T-helper 1 cell (primary cell): ENCODE measurements at places on chromosomes 6 and 20.

DNA sequence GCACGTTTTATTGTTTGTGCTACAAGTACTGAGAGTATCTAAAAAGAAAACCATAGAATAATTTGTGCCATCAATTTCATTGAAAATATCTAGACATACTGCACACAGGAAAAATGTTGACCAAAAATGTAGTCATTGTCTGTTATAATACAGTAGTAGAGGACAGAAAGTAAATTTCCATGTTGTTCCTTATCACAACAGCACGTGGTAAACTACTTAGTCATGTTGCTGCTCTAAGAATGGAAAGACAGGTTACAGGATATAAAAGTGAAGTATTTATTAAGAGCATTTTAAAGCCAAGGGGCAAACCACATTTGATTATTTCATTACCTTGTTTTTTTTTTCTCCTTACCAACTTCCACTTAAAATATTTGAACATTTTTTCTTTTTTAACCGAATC lies 89.0 kb upstream of the CEP85L start:
- DNase-seq, result no peak

- no peak for DNase-seq
Measured at GRCh38 chr6:21323577-21323976, 270.0 kb upstream of the SOX4 start.

GRCh38 chr6:37004044-37004980 lies 1.1 kb upstream of the FGD2 start:
- no peak for DNase-seq

- no peak for DNase-seq
Measured at GRCh38 chr6:147664092-147664491, 155.6 kb downstream of the SAMD5 start.

GRCh38 chr6:36266913-36267644 lies 2.8 kb upstream of the PNPLA1 start:
- no peak for DNase-seq

DNA sequence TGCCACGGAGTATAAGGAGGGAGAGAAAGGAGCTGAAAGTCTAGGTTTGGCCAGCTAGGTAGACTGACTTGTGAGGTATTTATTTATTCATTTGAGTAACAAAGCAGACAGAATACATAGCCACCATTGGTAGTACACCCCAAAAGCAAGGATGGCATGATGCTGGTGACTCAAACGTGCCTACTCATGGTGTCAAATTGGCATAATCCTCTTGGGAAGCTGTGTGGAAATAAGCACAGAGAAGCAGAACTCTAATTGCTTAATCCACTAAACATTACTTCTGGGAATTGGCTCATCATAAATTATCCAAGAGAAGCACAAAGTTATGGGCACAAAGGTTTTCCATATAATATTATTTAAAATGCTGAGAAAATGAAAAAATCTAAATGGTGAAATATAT lies 2.5 kb downstream of the DEFB132 start:
- no peak for DNase-seq

- no peak for DNase-seq
Measured at GRCh38 chr6:44316481-44316880, 3.3 kb upstream of the AARS2 start.

DNA sequence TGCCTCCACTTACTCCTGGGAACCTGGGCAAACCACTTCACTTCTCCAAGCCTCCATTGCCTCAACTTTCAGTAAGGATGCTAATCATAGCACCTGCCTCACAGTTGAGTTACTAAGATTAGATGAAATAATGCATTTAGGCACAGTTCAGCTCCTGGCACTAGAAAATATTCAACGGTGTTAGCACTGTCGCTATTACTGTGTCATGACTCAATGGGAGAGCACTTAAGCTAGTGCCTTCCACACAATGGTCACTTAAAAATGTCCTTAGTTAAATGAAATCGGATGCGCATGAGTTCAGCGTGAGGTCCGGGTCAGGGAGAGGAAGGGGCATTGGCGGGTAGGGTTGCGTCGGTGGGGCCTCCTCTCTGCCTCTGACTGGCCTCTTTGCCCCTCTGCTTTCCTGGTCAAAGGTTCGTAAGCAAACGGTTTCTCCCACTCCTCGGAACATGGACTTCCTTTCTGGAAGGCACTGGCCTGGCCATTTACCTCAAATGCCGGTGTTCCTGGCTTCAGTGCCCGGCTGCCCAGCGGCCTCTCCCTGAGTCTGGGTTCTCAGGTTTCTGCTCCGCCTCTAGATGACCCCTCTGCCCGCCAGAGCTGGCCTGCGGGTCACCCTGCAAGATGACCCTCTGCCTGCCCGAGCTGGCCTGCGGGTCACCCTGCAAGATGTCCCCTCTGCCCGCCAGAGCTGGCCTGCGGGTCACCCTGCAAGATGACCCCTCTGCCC lies 123.8 kb upstream of the QKI start:
- DNase-seq, result no peak

GRCh38 chr6:227074-227782 lies 65.1 kb upstream of the DUSP22 start:
- DNase-seq, result no peak

DNA sequence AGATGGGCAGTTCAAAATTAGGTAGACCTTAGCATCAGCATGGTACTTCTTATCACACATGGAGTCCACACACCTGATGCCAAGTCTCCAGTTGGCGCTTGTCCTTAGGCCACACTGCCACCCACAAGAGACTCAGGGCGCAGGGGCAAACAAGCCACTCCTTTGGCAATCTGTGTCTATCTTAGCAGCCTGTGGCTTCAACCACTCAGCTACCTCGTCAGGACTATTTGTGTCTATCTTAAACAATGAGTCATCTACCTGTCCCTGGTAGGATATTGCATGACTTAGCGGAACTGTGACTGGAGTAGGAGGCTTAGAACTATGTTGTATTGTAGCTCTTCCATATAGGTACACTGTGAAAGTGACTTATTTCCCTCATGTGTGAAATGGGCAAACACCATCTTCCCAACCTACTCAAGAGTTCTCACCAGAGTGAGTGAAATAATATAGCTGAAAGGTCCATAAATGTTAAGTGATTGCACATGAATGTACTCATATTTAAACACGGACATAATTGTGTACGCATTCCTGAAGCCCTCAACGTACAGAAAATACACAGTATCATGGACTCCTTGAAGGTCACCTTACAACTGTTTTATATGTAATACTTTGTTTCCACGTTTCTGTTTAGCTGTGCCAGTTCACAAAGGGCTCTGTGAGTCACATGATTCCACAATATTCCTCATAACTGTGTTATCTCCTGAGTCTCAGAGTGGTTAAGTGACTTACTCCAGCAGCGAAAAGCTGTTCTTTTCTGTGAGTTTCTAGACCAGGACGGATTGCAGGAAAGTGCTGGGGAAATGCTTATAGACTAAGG lies 1.6 kb downstream of the TRIM27 start:
- DNase-seq, result no peak

DNA sequence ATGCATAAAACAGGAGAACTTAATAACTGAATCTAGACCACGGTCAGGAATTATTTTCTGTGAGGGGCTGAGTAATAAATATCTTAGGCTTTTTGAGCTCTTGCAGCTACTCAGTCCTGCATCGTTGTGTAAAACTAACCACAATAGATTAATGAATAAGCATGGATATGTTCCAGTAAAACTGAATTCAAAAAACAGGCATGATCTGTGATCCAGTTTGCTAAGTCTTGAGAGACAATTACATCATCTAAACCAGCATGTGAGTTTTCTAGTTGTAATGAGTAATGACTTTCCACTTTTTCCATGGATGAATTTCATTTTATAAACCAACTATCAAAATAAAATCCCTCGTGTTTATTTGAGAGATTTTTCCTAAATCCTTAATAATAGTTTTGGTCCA lies 336.8 kb downstream of the RFPL4B start:
- DNase-seq, result no peak

DNA sequence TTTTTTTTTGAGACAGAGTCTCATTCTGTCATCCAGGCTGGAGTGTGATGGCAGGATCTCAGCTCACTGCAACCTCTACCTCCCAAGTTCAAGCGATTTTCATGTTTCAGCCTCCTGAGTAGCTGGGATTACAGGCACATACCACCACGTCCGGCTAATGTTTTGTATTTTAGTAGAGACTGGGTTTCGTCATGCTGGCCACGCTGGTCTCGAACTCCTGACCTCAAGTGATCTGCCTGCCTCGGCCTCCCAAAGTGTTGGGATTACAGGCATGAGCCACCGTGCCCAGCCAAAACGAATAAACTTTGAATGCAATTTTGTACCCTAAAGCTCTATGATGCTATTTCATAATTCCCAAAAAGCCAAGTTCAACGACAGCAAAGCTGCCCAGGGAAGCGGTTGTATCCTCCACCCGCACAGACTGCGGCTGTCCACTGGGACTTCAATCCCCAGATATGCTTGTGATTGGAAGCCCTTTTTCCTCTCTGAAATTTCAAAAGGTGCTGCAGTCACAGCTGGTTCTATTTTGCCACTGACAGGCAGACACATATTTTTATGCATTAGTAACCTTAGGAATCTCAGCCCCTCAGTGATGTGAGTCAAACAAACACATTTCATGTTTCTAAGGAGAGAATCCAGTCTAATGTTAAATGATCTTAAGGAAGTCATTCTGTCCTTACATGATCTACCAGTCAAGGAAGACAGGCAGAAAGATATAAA lies 8.7 kb upstream of the RAMACL start:
- DNase-seq, result no peak

- DNase-seq, result no peak
Measured at GRCh38 chr20:49675368-49676151, 38.1 kb downstream of the B4GALT5 start.

GRCh38 chr6:112659912-112660311 lies 312.8 kb downstream of the RFPL4B start:
- DNase-seq, result no peak

DNA sequence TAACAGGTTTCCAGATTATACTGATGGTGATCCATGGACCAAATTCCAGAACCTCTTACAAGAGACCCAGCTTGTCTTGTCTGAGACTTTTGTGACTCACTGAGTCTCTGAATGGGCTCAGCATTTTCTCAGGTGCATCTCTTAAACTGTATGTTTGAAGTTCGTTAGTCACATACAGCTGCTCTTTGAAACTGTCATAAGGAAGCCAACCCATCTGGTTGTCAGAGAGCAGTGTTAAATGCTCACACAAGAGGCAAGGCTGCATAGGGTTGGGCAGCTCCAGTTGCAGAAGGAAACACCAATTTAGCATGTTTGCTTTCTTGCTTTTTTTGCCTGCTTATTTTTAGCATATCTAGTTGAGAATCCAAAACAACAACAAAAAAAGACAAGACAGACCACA lies 47.1 kb downstream of the TRIM27 start:
- DNase-seq, result no peak

DNA sequence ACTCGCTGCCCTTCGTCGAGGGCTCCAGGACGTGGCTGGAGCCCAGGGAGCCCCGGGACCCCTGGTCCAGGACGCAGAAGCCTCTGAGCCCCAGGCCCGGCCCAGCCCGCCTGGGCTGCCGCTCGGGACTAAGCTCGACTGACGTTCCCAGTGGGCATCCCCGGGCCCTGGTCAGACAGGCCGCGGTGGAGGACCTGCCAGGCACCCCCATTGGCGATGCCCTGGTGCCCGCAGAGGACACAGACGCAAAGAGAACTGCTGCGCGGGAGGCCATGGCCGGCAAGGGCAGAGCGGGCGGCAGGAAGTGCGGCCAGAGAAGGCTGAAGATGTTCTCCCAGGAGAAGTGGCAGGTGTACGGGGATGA lies 28.9 kb downstream of the ZNF831 start:
- DNase-seq, result no peak

GRCh38 chr6:291697-292505 lies at the start of gene DUSP22:
Gene DUSP22 (plus strand): TSS chr6:292487. CDS start chr6:292540, 53 bp downstream.
- peak; percentile 58 for DNase-seq

DNA sequence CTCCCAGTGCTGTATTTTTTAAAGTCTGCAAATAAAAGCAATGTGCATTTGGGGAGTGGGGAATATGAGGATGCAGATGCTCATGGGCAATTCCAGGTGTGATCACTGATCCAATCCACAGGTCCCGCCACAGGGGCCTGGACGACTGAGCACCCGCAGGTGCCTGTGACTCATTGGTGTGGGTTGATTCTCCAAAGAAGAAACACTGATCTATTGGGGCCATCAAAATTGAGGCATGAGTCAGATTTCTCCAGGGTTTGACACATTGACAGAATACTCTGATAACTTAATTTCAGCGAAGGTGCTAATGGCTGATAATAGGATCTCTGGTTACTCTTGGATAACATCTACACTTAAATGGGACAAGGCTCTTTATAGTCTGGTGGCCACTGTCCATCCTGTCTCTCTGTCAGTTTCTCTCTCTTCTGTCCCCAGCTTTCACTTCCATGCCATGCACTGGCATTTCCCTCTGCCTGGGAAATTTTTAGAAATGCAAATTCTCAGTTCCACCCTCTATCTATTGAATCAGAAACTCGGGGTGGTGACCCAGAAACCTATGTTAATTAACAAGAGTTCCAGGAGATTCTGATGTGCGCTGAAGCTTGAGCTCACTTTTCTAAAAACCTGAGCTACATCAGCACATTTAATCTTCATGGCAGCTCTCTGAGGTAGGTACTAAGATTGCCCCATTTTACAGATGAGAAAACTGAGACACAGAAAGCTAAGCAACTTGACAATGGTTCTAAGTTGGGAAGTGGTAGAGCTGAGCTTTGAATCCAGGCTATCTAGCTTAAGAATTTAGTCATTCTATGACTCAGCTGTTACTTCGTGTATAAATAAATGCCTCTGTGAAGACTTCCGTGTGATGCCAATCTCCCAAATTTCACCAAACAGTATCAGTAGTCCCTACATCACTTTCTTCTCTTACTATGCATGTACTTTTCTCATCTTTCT lies 10.2 kb upstream of the RCAN2 start:
- DNase-seq, result no peak

DNA sequence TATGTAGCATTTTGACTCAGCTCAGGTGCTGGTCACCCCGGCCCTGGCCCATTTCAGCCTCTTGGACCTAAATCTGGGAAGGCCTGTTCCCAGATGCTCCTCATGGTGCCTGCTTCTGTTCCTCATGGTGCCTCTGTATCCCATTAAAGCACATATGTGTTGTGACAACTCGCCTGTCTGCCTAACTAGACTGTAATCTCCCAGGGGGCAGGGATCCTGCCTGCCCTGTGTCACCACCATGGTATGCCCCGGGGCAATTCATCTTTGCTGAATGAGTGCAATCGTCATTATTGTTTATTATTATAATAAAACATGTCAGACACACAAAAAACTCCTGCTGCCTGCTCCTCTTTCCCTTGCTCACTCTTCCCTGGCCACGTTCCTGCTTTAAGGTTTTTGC lies 62.0 kb downstream of the ZFP64 start:
- DNase-seq, result no peak

GRCh38 chr6:46961232-46961631 lies 39.5 kb upstream of the ADGRF5 start:
- no peak for DNase-seq

- no peak for DNase-seq
Measured at GRCh38 chr6:80522576-80522975, 416.1 kb downstream of the BCKDHB start.

DNA sequence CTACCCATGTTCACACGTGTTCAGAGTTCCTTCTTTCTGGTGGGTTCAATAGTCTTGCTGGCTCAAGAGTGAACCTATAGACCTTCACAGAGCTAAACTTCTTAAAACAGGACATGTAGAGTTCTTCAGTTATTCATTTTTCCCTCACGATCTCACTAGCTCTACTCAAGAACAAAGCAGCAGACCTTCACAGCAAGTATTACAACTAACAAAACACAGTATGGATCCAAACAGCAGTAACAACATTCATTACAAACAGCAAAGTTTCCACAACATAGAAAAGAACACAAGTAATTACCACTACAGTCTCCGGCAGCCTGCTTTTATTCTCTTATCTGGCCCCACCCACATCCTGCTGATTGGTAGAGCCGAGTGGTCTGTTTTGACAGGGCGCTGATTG lies 39.5 kb upstream of the MCUR1 start:
- no peak for DNase-seq
